Glutamatergic neuron (in vitro differentiated cells): ENCODE measurements at places on chromosomes 2 and 18.

DNA sequence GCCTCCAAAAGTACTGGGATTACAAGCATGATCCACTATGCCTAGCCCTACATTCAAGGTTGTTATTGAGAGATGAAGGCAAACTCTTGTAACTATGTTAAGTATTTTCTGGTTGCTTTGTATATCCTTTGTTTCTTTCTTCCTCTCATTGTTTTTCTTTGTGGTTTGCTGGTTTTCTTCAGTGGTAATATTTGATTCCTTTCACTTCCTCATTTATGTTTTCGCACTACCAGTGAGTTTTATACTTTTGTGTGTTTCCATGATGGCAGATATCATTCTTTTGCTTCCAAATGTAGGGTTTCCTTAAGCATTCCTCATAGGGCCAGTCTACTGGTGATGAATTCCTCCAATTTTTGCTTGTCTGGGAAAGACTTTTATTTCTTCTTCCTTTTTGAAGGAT is 90.2 kb downstream of the NCK2 start:
- no peak for DNase-seq

DNA sequence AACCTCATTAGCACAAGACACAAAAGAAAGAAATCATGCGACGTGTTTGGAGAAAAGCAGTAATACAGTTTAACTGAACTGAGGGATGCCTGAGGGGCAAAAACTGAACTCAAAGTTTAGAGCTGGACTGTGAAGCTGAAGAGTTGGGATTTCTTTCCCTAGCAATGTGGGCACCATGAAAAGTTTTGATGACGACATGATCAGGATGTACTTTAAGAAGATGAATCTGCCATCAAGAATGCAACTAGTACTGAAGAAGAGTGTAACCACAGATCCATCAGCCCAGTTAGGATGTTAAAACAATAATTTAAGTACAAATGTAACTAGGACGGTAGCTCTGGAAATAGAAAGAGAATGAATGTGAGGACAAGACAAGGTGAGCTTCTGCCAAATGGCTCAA is 196.2 kb downstream of the VWC2L start:
- DNase-seq, result no peak

GRCh38 chr2:197152451-197153228 is 157.9 kb downstream of the ANKRD44 start:
- DNase-seq, result no peak

GRCh38 chr2:215671691-215672090 is 235.8 kb upstream of the FN1 start:
- no peak for DNase-seq

DNA sequence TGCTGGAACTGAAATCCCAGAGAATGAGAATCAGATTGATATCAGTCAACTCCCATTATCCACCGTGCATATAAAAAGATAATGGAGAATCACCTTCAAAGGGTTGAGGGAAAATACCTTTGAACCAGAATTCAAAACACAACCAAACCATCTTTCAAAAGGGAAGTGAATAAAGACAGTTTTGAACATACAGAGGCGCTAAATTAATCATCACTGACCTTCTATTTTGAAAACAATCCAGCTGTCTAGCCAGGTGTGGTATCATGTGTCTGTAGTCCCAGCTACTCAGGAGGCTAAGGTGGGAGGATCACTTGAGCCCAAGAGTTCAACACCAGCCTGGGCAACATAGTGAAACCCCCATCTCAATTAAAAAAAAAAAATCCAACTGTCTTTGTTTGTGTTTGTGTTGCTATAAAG is 63.6 kb downstream of the TRABD2A start:
- no peak for DNase-seq

DNA sequence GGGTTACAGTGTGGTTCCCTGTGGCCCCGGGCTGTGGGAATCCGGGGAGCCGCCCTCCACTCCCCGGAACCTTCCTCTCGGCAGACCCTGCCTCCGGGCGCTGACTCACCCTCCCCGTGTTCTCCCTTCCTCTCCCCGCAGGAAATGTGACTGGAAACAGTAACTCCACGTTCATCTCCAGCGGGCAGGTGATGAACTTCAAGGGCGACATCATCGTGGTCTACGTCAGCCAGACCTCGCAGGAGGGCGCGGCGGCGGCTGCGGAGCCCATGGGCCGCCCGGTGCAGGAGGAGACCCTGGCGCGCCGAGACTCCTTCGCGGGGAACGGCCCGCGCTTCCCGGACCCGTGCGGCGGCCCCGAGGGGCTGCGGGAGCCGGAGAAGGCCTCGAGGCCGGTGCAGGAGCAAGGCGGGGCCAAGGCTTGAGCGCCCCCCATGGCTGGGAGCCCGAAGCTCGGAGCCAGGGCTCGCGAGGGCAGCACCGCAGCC is 59.5 kb downstream of the TNFRSF11A start:
- DNase-seq, result no peak
